ENCODE measurements at places on chromosomes 11 and 22.

- no peak for DNase-seq
Measured at GRCh38 chr11:114482114-114482513, 42.8 kb downstream of the REXO2 start.

GRCh38 chr11:42410251-42410955 lies 901.4 kb upstream of the API5 start:
- peak; percentile 13 for DNase-seq

DNA sequence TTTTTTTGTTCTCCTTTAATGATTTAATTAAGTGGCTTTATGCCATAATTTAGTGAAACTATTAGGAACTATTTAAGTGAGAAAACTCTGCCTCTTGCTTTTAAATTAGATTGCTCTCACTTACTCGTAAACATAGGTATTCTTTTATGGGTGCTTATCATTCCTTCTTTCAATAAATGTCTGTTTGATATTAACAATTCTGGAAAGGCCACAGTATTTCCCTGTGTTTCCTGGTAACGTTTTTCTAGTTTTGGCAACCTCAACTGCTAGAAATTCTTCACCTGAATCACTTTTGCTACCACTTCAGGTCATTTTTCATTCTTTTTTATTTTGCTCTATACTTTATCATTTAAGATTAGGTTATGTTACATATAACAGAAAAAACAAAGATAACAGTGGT lies 19.9 kb upstream of the NCR3LG1 start:
- no peak for DNase-seq

DNA sequence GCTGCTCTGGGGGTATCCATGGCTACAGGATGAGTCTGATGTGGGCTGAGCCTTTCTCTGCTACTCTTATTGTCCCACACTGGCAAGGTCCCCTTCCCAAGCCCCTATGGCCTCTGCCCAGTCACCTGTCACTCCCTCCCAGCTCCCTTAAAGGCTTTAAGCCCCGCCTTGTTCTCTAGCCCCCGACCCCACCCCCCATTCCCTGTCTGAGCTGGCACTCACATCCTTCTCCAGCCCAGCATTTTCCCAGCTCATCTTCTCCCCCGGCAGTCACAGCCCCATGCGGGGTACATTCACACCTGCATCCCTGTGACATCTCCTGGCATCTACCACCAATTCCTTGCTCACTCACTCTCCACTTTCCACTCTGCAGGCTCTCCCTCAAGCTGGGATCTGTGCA lies 4.3 kb downstream of the MTFP1 start:
- DNase-seq = no peak

DNA sequence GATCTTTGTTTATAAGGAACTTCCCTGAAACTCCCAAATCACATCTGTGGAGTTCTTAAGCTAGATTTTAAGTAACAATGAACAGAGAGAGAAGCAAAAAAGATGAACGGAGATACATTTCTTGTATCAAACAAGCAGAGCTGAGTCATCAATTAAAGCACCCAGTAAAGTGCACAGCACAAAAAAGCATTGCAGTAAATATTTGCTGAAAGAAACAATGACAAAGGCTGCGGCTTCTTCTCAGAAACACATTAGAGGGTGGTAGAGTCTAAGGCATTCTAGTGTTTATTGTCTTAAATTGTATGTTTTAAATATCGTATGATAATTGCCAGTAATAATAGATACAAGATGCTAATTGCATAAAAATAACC lies 941.6 kb upstream of the CHORDC1 start:
- no peak for DNase-seq

DNA sequence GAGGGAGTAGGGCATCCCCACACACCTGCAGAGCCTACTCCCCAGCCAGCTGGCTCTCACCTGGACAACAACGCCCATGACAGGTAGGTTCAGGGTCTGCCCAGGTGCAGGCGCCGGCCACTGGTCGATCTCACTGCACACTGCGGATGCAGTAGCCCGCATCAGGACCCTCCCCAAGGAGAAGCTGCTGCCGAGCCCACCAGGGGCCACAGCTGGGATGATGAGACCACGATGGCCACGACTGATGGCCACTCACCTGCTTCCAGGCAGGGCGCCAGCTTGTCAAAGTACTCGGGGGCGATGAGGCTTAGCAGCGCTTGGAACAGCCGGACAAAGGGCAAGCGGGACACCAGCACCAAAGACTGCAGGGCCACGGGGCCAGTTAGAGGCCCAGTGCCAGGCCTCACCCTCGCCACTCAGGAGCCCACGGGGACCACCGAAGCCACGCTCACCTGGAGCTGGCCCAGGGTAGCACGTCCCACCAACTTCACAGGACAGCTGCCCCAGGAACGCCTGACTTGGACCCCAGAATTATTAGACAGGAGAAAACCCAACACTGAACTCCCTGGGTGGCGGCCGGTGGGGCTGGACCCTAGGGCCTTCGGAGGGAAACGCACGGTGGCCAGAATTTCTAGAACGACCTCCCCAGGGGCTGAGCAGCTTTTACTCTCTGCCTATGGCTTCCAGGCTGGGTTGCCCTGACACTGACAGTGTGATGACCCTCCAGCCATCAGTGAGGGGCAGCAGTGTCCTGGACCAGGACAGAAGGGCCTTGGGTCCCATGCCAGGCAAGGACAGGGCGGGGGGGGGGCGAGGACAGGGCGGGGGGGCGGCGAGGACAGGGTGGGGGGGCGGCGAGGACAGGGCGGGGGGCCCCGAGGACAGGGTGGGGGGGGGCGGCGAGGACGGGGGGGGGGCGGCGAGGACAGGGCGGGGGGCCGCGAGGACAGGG lies 8.9 kb upstream of the PLXNB2 start:
- no peak for DNase-seq

DNA sequence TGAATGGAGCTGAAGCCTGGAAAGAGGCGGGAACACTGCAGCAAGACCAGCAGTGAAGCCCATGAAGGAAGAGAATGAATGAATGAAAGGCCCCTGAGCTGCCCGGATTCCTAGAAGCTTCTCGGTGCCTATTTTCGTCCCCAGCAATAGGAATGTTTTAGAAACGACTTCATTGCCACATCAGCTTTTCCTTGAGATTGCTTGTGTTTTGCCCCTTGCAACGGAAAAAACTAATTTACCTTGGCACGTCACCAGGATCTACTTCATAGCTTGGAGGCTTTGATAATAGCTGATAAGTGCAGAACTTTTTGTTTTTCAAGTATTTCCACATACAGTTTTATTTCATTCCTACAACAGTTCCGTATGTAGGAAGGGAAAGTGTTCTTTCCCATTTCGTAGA lies 248.9 kb upstream of the NARS2 start:
- no peak for DNase-seq

- DNase-seq = no peak
Measured at GRCh38 chr22:46569848-46570695, 32.7 kb upstream of the CELSR1 start.

DNA sequence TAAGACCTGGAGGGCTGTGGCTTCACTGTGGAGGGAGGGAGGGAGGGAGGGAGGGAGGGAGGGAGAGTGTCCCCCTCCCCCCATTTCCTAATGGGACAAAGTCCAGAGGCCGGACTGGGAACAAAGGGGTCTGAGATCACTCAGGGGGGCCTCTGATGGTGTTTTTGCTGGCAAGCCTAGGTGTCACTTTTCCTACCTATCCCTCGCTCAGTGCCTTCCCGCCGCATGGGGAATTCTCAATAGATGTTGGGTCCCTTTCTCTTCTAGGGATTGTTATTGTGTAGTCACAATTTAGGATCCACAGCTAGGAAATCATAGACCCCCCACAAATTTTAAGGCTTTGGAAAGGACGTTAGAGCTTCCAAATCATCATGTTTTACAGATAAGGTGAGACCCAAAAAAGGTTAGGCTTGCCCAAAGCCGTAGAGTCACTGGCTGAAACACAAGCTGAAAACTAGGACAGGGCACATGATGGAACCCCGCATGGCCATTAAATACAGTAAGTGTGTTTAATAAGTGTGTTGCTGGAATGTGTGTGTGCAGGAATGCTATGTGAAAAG lies 4.8 kb upstream of the FTH1 start:
- no peak for DNase-seq

Data from urothelium cell line (cell line).